Heart right ventricle (tissue), 16 donors: ENCODE measurements at places on chromosomes 11 and 22. TPM values are rescaled to one million over a fixed set of nuclear protein-coding genes. Genes with fewer than 3 reads are reported as not detected.

Gene MPZL3
- total RNA-seq: 3.5 TPM

Gene FANCF
- total RNA-seq: 6.0 TPM

GRCh38 chr11:73384872-73385689, 8.9 kb downstream of the RELT start:
- H3K36me3 ChIP-seq: peaks cover 15% of the 10 kb centered on the region
- peak overlapping the region; percentile 62 for H3K27ac ChIP-seq
- DNase-seq: peak; percentile 73
- no peak overlapping the region for H3K4me3 ChIP-seq
- no peaks in the 10 kb centered on the region for H3K27me3 ChIP-seq
- peaks cover 55% of the 10 kb centered on the region for H3K4me1 ChIP-seq

DNA sequence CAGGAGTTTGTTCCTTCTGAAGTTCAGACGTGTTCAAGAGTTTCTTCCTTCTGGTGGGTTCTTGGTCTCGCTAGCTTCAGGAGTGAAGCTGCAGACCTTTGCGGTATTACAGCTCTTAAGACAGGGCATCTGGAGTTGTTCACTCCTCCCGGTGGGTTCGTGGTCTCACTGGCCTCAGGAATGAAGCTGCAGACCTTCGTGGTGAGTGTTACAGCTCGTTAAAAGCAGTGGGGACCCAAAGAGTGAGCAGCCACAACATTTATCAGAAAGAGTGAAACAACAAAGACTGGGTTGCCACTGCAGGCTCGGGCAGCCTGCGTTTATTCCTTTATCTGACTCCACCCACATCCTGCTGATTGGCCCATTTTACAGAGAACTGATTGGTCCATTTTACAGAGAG, 373.1 kb downstream of the ETS1 start:
- no peaks in the 10 kb centered on the region for H3K36me3 ChIP-seq
- no peaks in the 10 kb centered on the region for H3K27me3 ChIP-seq
- no peak for DNase-seq
- no peak overlapping the region for H3K27ac ChIP-seq

- DNase-seq: no peak
- no peak overlapping the region for H3K27ac ChIP-seq
- peaks cover 29% of the 10 kb centered on the region for H3K4me1 ChIP-seq
- H3K27me3 ChIP-seq: peaks cover 12% of the 10 kb centered on the region
- no peaks in the 10 kb centered on the region for H3K36me3 ChIP-seq
These were observed 126.4 kb upstream of the C11orf58 start for GRCh38 chr11:16611926-16612565.

DNA sequence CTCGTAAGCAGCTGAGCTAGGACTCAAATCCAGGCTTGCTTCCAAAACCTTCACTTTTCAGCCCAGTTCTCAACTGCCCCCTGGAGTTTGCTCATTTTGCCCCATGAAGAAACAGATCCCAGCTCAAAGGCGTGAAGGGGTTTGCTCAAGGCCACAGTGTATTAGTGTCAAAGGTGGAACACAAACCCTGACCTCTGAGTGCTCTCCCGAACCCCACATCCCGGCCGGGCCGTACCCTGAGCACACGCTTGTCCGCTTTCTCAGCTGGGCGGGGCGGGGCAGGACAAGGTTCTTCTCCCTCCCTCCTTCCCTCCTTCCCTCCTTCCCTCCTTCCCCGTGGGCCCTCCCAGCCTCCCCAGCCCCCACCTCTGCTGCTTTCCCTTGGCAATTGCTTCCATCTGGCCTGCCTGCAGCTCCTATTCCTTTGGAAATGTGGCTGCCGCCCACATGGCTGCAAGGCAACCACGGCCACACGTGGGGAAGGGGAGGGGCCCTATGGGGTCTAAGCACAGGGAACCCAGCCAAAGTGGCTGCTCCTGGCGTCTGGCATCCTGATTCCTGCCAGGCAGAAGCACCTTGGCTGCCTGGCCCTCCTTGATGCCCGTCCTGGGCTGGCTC, 4.1 kb downstream of the ST3GAL4 start:
- H3K4me1 ChIP-seq: peaks cover 28% of the 10 kb centered on the region
- H3K36me3 ChIP-seq: no peaks in the 10 kb centered on the region
- DNase-seq: peak; percentile 81

- no peaks in the 10 kb centered on the region for H3K27me3 ChIP-seq
- H3K4me1 ChIP-seq: peaks cover 70% of the 10 kb centered on the region
- H3K36me3 ChIP-seq: no peaks in the 10 kb centered on the region
- H3K4me3 ChIP-seq: no peak overlapping the region
- peak; percentile 60 for DNase-seq
These were observed 65.8 kb downstream of the PACSIN2 start for GRCh38 chr22:42949159-42949558.

- H3K27me3 ChIP-seq: no peaks in the 10 kb centered on the region
- H3K4me1 ChIP-seq: no peaks in the 10 kb centered on the region
- no peaks in the 10 kb centered on the region for H3K36me3 ChIP-seq
- H3K27ac ChIP-seq: peak overlapping the region; percentile 88
These were observed 23.1 kb downstream of the MICAL3 start for GRCh38 chr22:18001040-18001893.

Gene KCNJ1
- total RNA-seq: 0.13 TPM

DNA sequence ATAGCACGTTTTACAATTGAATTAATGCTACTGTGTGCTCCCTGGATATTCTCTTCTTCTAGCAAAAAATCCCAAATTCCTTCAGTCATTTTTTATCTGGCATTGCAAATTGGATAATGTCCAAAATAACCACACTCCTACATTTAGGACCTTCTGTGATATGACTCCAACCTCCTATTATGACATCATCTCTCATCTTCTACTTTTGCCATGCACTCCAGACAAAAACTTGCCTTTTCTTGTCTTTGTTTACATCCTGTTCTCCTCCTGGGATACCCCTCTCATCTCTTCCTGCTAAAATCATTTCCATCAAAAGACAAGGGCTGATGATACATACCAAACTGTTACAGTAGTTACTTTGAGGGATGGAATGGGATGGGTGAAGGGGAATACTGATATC, 20.6 kb upstream of the TMEM218 start:
- no peak overlapping the region for H3K27ac ChIP-seq
- peaks cover 7% of the 10 kb centered on the region for H3K27me3 ChIP-seq
- no peaks in the 10 kb centered on the region for H3K36me3 ChIP-seq
- H3K4me3 ChIP-seq: no peak overlapping the region
